Putamen (tissue), 1 donor: ENCODE measurements at places on chromosomes 2 and 18.

GRCh38 chr2:15260196-15260595, 300.9 kb downstream of the NBAS start:
- DNase-seq, result no peak

- DNase-seq, result no peak
Observed at GRCh38 chr2:176935543-176936102, 277.0 kb upstream of the HNRNPA3 start.

GRCh38 chr18:48342581-48342980, 66.6 kb downstream of the ZBTB7C start:
- no peak for DNase-seq

GRCh38 chr2:72731116-72731515, 94.7 kb downstream of the EXOC6B start:
- no peak for DNase-seq

DNA sequence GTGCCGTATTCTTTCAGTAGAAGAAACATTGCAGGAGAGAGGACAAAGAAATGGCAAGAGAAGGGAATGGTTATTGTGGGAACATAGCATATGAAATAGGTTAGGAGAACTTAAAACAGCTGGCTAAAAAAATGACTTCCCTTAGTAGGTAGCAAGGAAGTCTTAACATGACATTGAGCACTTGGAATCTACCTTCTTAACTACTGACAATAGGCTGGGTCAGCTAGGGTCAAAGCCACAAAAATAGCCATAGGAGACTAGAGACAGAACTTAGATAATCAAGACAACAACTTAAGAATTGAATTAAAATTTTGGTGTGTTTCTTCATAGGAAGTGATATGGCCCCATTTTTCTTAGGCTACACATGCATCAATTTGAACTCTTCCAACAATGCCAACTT, 227.9 kb downstream of the TCF4 start:
- DNase-seq, result no peak

- no peak for DNase-seq
Observed at GRCh38 chr2:171469176-171469575, 35.1 kb downstream of the DCAF17 start.

- DNase-seq, result no peak
Observed at GRCh38 chr18:7755753-7756475, 188.8 kb downstream of the PTPRM start.

- no peak for DNase-seq
Observed at GRCh38 chr18:51123936-51124486, 73.5 kb downstream of the MEX3C start.

DNA sequence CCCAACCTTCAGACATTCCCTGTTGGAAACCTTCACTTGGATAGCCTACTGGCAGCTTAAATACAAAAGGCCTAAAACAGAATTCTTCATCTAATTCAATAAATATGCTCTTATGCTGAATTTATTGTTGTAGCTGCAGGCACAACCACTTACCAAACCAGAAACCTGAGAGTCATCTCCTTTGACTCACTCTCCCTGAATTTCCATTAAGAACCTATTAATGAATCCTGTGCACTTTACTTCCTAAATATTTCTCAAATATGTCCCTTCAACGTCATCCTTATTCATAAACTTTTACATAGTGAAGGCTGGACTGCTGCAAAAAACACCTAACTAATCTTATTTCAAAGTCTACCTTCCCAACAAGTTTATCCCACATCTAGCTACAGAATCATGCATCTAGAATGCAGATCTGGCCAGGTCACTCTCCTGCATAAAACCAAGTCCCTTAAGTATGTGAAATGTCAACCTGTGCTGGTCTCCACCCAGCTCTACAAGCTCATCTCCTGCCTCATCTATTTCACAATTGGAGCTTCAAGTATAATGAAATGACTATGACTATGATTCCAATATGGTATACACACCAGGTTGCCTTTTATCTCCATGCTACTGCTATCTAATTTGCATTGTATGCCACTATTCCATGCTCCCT, 354.2 kb downstream of the ZEB2 start:
- DNase-seq, result no peak

GRCh38 chr2:165536851-165537499, 67.5 kb downstream of the CSRNP3 start:
- no peak for DNase-seq

DNA sequence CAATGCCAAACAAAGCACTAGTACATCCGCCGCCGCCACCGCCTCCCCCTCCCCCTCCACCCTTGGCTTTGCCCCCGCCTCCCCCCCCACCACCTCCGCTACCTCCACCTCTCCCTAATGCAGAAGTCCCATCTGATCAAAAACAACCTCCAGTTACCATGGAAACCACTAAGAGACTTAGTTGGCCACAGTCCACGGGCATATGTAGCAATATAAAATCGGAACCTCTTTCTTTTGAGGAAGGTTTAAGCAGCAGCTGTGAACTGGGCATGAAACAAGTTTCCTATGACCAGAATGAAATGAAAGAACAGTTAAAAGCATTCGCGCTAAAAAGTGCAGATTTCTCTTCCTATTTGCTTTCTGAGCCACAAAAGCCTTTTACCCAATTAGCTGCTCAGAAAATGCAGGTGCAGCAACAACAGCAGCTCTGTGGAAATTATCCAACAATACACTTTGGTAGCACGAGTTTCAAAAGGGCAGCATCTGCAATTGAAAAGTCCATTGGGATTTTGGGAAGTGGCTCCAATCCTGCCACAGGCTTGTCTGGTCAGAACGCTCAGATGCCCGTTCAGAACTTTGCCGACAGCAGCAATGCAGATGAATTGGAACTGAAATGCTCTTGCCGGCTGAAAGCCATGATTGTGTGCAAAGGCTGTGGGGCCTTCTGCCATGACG, 168.0 kb downstream of the ASXL3 start:
- DNase-seq, result peak; percentile 34

DNA sequence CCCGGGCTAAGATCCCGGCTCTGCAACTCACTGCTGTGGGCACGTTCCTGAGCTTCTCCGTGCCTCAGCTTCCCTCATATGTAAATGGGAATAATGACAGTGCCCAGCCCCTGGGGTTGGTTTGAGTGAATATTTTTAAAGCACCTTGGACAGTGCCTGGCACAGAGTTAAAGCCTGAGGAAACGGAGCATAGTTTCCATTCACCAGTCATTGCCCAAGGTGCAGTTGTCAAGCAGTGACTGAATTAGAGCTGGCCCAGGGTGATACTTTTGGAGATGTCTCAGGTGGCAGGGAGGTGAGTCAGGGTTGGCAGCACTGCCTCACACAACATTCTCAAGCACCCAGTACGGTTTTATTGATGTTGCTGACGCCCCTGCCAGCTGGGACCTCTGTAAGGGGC, 12.2 kb downstream of the TMEM177 start:
- no peak for DNase-seq

- DNase-seq, result no peak
Observed at GRCh38 chr2:62801814-62802523, 96.5 kb downstream of the EHBP1 start.

DNA sequence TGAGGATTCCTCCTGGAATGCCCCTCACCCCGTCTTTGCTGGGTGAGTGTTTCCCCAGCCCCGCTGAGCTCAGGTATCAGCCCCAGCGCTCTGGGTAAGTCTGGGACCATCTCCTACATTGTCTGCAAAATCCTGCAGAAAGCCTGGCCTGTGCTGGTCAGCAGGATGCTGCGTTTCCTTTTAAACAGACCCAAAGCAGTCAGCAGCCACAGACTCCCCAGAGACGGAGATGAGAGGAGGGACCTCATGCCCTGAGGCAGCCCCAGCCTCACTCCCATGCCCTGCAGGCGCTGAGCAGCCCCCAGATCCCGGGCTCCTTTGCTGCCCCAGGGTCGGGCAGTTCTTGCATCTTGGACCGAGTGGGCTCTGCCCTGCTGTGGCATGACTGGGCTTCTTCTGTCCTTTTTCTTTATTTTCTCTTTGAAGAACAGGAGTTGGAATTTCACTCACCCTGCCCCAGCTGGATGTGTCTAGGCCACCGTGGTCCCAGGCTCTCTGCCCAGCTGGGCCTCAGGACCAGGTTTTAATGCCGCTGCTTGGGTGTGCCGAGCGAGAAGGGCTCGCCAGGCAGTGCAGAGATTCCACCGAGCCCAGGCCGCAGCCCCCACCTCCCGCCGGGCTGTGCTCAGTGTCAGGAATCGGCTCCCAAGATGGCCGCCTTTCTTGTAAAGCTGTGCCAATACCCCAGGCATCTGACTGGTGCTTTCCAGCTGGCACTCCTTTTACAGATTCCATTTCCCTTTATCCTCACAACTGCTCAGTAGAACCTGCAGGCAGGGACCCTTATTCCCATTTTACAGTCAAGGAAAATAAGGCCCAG, 43.6 kb downstream of the ODC1 start:
- no peak for DNase-seq

GRCh38 chr18:43312891-43313290, 35.6 kb upstream of the SYT4 start:
- no peak for DNase-seq

DNA sequence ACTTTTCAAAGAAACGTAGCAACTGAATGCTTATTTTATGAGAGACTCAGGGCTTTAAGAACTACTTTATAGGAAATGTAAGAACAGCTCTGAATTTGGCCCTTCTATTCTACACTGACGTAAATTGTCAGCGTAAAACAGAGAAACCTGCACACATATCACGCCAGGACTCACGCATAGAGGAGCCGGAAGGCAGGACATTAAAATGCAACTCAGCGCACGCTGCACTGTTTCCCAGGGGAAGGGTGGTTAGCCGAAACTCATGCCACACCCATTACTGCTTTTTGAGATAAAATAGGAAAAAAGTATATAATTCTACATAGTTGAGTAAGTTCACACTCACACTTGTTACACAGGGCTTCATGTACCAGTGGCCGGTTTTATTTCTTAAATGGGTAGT, 7.4 kb downstream of the TUBB6 start:
- DNase-seq, result no peak

GRCh38 chr2:122244598-122245229, 489.3 kb downstream of the TSN start:
- no peak for DNase-seq

DNA sequence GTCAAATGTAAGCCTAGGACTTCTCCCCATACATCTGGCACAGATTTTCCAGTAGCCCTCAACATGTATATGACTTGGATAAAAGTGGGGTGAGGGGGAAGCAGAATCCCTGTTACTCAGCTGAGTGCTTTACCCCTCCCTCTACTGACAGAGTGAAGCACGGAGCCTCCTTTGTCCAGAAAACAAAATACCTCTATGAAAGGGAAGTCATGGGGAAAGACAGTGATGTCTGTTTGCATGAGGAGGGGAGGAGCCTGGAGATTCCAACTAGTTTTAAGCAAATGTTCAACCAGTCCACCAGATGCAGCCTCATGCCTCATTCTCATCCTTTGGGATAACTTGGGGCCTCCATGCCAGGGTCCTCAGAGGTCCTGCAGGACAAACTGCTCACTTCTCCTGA, 203.9 kb downstream of the SMAD2 start:
- no peak for DNase-seq

- no peak for DNase-seq
Observed at GRCh38 chr2:29576231-29576630, 345.2 kb downstream of the ALK start.

DNA sequence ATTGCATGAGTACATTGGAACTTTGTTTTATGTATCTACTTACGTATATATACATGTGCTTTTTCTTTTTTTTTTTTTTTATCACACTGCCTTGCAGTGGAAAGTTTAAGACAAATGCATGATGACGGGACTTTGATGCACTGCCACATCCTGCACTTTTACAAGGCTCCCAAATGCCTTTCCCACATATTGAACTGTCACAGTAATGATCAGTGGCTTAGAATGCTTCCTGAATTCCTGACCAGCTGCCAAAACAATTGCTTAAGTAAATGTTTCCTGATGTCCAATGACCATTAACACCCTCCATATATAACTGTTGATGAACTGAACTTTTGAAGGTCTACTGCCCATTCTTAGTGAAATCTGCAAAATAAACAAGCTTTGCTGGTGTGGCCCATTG, 60.2 kb downstream of the LYPD6B start:
- no peak for DNase-seq

DNA sequence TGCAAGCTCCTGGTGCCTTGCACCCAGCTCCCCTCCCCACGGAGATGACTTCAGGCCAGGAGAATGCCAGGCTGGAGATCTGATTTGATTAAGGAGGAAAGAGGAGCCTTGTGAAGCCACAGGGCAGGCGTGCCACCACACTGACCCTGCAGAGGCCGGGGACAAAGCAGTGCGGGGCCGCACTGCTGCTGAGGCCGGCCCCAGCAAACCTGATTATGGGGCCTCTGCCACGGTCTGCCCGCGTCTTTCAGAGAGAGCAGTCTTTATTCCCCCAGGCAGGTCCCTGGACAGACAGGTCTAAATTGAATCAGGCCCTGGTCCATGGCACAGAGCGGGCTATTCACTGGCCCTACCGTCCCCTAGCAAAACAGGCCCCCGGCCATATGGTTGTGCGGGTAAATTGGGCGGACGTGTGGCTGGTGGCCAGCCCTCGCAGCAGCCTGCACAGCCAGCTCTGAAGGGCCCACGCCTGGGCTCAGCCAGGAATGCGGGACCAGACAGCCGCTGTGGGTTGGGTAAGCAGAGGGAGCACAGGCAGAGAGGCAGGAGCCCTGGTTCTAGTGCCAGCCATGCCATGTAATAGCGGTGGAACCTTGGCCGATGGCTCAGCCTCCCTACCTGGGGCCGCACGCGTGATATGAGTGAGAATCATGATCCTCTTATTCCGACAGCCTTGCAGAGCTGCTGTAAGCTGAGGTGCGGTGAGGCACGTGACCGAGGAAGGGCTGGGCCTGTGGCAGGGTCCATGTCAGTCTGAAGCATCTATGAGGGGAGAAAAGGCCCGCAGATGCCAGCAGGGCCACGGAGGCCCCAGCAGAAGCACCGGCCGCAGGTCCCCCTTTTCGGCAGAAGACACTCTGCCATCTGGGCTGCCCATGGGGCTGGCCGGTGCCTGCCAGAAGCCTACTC, 97.3 kb upstream of the MYCN start:
- DNase-seq, result no peak

GRCh38 chr2:134413430-134413829, 159.6 kb downstream of the MGAT5 start:
- no peak for DNase-seq

- no peak for DNase-seq
Observed at GRCh38 chr18:13415736-13416135, 197.2 kb downstream of the LDLRAD4 start.

GRCh38 chr18:32974421-32975162, 201.8 kb upstream of the KLHL14 start:
- no peak for DNase-seq

DNA sequence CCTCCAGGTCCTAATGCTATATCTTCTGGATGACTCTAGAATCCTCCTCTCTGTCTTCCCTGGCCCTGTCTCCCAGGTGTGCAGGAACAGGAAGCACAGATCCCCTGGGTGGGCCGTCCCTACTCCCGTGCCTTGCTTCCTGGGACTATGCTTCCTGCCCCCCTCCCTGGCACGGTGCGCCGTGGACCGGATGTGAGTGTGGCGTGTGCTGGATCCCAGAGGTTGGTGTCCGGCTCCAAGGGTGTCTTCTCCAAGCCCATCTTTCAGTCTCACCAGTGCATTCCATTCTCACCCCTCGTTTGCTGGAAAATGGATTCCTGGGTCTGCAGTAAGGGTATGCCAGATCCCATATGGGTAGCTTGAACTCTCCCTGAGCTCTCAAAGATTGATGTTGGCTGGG, 144.4 kb upstream of the TWIST2 start:
- DNase-seq, result no peak
